Stimulated activated CD8-positive, alpha-beta memory T cell treated with anti-CD3 and anti-CD28 coated beads, Interleukin-15, amount 100 ng/mL, for 24 hours (primary cell): ENCODE measurements at places on chromosomes 6 and 20.

DNA sequence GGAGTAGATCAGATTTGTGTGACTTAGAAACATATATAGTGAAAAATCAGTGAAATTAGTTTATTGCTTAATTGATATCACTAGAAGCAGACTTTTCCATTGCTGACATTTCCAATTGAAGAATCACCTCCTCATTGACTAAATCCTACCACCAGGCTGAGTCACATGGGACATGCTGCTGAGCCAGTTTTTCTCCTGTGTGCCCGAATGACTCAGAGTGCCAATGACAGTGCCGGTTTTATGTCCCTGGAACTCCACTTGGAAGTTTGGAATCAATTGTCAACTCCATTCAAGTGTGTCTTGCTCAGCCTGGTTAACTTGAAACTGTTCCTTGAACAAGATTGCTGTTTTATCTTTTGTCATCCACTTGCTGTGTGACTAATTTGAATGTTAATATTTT lies 316.1 kb upstream of the PRDM1 start:
- DNase-seq = no peak

DNA sequence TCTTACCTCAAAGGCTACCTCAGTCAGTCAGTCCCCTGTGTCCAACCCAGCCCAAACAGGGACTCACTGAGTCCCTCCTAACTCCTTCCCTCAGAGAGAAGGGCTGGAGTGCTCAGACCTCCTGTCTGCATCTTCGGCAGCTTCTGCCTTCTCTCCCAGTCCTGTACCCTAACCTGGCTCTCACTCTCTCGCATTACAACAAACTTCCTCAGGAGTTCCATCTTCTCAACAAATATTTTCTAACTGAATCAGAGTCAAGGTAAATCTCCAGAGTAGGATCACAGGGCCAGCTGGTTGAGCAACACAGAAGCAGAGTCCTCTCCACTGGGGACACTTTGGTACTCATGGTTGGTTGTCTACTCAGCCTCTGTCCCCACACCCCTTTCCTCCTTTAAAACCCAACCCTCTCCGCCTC lies 92.3 kb downstream of the MRPL14 start:
- no peak for DNase-seq

DNA sequence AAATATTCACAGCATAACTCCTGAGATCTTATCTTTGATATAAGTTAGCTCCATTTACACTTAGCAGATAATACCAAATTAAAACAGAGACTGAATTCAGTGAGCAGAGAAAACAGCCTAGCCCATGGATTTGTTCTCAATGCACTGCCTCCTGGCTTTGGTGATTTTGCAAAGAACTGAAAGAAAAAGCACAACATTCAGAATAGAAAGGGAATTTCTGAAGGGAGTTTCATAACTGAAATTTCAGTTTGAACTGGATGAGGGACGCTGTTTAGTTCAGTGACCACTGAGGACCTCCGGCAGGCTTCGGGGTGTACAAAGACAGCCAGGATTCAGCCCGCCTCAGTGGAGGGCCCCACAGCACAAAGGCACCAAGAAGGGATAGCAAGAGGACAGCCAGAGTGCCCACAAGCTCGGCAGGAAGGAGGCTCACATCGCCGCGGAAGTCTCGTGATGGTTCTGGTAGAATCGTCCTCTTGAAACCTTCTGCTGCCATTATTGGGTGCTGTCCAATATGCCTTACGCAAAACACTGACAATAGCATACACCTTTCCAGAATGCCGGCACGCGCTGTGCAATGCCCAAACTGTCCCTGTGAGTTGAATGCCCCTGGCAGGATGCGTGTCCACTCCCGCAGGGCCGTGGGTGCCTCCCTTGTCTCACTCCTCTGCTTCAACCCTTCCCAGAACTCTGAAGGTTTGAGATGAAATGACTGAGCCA lies 9.7 kb upstream of the IRF4 start:
- no peak for DNase-seq

DNA sequence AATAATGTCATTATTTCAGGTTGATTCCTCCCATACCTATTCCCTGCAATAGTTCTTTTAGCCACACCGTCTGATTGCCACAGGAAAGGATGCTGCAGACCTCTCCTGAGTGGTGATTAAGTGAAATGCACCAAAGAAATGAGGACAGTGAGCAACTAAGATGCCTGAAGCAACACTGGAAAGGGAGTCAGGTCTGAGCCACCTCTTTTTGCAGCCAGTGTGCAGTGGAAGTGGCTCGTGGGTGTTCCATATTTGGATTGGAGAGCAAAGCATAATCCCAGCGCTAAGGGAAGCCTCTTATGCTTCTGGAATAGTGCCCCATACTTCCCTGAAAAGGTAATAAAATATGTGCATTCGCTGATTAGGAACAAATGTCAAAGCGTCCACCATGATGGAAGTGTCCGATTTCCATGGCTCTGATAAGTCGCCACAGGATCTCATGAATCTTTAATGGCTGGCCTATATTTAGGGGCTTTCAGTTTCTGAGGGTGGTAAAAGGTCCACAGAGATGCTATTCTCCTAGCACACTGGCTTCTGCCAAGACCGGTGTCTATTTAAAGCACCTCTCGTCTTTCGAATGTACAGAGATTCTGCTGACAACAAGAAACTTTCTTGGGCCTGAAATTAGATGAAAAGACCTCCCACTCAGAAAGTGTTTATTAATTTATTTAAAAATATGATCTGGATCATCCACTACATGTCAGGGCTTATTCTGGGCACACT lies 253.9 kb downstream of the SLC24A3 start:
- DNase-seq = no peak

DNA sequence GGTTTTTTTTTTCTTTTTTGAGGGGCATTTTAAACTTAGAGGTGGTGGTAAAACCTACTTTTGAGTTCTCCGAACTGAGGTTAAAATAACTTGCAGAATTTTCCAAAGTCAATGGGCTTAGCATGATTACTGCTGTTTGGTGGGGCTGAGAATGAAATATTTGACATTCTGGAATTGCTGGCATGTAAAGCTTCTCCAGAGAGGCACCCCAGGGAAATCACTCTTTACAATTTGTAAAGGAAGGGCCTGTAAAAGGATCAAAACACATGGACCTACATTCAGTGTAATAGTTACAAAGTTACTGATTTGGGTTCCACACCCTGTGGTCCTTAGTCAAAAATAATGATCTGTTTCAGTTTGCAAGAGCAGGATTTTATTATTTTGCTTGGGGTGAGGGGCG lies 5.5 kb downstream of the FAM217B start:
- no peak for DNase-seq

DNA sequence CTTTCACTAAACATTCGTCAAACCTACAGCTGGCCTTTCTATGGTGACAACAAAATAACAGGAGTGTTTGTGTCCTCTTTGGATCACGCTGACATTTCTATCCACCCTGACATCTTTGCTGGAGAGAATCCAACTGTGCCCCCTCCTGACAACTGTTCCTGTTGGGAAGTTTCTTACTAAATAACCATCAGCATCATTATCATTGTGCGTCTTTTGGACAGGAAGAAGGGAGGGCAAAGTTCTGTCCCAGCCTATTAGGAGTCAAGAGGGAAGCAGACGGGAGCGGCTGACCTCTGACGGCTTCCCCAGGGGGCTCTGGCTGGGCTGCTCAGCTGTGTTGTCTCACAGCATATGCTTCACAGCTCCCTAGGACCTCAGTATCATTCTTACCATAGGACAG lies 195.9 kb upstream of the SULF2 start:
- DNase-seq = no peak

GRCh38 chr20:2340823-2341222 lies 39.9 kb upstream of the TGM6 start:
- no peak for DNase-seq

DNA sequence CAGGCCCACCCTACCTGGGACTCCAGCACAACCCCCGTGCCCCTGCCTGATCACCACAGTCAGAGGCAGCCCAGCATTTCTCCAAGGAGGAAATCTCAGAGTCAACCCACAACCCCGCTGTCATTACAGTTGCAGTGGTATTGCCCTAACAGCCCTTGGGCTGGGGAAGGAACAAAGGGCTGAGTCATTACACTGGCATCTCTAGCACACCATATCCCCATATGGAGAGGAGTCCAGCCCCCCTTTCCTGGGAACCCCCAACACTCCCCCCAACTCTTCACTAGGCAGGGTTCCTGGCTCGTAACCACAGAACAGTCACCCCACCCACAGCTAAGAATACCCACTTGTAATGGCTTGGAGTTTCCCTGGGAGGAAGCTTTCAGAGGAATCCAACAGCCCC lies 149.4 kb upstream of the OGFRL1 start:
- DNase-seq = no peak

- no peak for DNase-seq
Measured at GRCh38 chr20:50058662-50059402, 54.1 kb downstream of the UBE2V1 start.

GRCh38 chr6:42354702-42355101 lies 97.0 kb downstream of the TRERF1 start:
- no peak for DNase-seq

DNA sequence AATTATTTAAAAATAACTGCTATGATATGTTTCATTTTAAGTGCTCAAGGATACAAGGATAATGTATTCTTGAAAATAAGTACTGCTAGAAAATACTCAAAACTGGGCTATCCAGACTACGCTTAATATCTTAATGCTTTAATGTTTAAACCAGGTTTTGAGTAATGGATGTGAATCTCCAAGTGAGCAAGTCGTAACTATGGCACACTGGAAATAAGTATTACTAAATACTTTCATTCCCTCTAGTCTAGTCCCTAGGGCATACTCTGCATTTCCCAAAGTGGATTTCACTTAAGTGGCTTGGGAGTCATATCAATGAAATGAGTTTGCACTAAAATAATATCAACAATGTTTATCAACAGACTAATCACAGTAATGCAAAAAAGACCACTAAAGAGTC lies 48.1 kb downstream of the HMGCLL1 start:
- DNase-seq = no peak

GRCh38 chr6:134727081-134727480 lies 222.8 kb downstream of the ALDH8A1 start:
- DNase-seq = no peak

DNA sequence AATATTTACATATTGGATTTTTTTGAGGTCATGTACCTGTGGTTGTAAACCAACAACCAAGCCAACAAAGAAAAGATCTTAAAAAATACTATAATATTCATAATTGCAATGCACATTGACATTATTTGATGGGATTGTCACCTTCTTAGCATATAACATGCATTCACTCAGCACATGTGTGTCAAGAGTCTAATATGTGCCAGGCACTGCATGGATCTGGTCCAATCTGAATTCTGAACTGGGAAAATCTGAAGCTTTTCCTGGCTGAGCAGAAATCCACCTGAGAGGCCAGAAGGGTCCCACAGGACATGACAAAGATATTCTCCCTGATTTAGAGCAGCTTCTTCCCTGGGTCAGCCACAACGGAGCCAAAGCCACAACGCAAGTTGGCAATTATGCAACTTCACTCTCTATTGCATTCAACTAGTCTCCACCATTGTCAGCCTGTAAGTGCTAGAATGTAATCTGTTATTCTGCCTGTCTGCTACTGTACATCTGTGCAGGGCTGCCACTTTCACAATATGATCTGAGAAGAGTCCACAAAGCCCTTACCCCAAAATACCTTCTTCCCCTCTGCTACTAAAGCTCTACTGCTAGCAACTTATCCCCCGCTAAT lies 17.0 kb upstream of the DDO start:
- DNase-seq = no peak

DNA sequence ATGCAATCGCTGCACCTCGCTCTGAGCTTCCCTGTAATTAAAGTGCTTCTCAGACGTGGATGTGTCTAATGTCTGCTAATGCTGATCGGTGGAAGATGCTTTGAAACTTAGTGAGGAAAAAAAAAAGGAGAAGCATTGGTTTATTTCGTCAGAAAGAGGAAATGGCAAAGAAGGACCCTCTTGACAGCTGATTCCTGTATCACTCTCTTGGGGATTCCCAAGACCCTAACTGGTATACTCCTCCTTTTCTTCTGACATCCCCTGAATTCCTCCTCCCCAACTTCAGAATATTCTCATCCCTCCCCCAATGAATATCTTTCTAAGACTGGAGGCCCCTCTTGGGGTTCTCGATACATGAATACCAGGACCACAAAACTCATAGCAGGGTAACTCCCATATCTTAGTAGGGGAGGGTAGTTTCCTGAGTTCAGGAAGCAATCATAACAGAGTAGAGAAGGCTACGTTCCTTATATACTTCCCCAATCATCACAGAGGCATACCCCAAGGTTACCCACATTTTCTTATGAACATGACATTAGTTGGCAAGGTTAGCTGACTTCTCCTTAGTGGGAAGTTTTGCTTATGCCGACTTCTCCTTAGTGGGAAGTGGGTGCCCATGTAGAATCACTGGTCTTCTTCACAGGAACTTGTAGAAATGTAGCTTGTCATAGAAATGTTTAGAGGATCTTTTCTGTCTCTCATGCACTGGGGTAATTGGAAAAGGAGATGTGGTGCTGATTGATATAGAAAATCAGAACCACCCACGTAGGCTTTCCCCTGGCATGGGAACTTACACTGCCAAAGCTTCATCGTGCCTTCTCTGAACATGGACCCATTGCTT lies 63.8 kb upstream of the ATXN1 start:
- no peak for DNase-seq

DNA sequence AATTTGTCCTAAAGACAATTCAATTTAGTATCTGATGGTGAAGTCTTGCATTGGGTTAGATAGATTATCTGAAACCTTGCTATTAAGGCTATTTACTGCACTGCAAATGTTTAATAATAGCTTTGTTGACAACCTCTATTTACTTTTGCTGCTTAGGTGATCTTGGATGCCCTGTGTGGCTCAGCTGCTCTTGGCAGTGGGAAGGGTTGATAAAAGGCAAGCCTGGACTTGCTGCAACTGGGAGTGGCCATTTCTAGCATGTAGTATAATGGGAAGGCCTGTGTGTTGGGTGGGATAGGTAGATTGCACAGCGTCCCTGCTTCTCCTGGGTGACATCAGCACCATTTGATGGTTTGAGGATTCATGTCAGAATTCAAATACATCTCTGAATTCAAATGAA lies 49.1 kb downstream of the ARMC2 start:
- DNase-seq = no peak

DNA sequence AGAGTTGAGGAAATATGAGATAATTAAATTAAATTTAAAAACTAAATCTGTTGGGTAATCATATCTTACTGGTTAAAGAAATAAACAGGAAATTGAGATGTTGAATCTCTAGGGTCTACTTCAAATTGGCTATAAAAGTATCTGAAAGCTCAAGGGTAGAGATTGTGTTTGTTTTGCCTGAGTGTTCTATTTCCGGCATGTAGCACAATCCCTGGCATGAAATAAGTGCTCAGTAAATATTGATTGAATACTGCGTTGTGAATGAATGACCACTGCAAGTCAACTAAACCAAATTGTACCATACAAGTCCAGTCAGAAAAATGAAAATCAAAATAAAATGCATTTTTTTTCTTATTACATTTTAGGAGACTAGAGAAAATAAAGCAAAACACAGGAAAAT lies 709.8 kb downstream of the EPM2A start:
- no peak for DNase-seq

GRCh38 chr6:91483415-91484105 lies 896.7 kb upstream of the MAP3K7 start:
- no peak for DNase-seq
